ENCODE measurements at places on chromosomes 2 and 18. TPM values are rescaled to one million over a fixed set of nuclear protein-coding genes. Genes with fewer than 3 reads are reported as not detected.

GRCh38 chr2:47842846-47843245 lies 59.9 kb downstream of the MSH6 start:
- H3K4me1 ChIP-seq = no peaks in the 10 kb centered on the region
- no peak overlapping the region for H3K27ac ChIP-seq
- no peak for DNase-seq
- no peak overlapping the region for H3K4me3 ChIP-seq

DNA sequence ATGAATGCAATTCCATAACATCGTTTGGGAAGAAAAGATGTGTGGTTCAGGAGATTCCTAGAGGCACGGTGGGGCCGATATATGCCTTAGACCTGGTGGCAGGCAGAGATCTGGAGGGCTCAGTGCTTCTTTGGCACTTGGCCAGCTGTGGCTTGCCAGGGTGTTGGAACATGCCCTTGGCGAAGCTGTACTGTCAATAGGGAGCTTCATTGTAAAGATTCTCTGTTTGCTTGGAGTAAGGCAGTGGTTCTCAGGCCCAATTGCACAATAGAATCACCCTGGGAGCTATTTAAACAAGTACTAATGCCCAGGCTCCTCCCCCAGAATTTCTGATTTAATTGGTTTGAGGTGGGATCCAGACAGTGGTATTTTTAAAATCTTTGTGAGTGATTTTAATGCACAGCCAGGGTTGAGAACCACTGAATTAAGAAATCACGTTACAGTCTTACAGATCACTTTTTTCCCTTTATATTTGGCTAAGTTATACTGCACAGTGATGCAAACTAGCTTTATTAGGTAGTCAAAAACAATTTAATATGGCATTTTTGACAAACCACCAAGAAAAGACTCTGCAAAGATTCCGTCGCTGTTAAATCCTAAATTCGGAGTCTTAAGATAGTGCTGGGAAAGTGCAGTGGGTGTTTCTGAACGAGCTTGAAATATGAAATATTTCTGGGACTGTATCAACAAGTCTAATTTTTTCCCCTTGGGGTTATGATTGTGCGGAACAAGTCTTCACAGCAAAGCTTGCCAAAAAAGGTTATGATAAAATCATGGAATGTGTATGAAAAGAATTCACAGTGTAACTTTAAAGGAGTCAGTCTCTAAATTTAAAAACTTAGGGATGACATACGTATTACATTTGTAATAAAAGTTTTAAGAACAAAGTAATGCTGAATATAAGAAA lies 78.0 kb downstream of the CRIM1 start:
- DNase-seq = no peak
- H3K4me1 ChIP-seq = no peaks in the 10 kb centered on the region
- no peaks in the 10 kb centered on the region for H3K36me3 ChIP-seq
- H3K27me3 ChIP-seq = no peaks in the 10 kb centered on the region

DNA sequence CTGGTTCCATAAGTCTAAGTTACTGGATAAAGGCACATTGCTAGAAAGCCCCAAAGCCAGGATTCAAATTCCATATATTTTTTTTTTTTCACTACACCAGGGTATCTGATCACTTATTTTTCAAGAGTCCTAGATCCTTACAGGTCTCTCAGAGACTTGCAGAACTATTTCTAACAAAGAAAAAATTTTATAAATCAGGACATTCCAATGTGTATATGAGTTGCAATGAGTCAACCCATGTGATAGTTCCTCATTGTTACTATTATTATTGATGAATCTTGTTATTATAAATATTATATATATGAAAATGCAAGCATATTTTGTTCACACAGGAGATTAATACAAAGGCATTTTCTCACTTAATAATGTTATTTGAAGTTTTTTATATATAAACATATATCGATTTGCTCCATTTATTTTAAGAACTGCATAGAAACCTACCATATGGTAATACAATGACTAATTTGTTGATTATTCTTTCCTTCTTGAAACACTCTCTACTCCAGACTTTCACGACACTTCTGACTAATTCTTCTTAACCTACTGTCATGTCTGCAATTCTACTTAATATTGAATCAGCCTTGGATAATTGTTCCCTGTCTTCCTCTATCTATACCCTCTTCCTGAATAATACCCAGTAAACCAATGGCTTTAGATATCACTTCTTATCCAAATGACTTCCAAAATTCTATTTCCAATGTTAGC lies 968.4 kb upstream of the NRXN1 start:
- no peak overlapping the region for H3K27ac ChIP-seq
- no peaks in the 10 kb centered on the region for H3K36me3 ChIP-seq
- no peaks in the 10 kb centered on the region for H3K27me3 ChIP-seq
- DNase-seq = no peak

The POTEE gene
- not detected for total RNA-seq

- peak; percentile 64 for DNase-seq
- no peaks in the 10 kb centered on the region for H3K27me3 ChIP-seq
- H3K4me3 ChIP-seq = peak overlapping the region; percentile 61
- no peaks in the 10 kb centered on the region for H3K4me1 ChIP-seq
- peak overlapping the region; percentile 66 for H3K27ac ChIP-seq
- no peaks in the 10 kb centered on the region for H3K36me3 ChIP-seq
Measured at GRCh38 chr2:101152272-101153076, 1.3 kb upstream of the TBC1D8 start.

The GREB1 gene
- 3.4 TPM for total RNA-seq

DNA sequence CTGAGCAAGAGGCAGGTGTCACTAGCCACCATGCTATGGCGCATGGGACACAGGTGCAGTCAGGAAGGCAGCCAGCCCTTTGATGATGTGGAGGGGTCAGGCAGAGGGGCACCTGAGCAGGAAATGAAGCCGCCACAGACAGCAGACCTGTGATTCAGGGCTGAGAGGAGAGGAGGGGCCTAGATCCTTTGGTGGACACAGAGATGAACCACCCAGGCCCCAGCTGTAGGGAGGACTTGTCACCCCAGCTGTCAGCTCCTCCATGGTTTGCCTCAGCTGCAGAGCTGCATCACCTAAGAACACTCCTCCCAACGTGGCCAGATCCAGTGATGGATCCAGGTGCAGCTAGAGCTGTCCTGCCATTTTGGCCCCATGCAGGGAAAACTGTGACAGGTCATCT lies 11.6 kb downstream of the ASB18 start:
- H3K4me1 ChIP-seq = no peaks in the 10 kb centered on the region
- no peaks in the 10 kb centered on the region for H3K27me3 ChIP-seq
- H3K4me3 ChIP-seq = no peak overlapping the region
- H3K36me3 ChIP-seq = no peaks in the 10 kb centered on the region
- DNase-seq = no peak

GRCh38 chr2:34602262-34602661 lies 1003.2 kb upstream of the FAM98A start:
- no peak overlapping the region for H3K27ac ChIP-seq
- H3K27me3 ChIP-seq = no peaks in the 10 kb centered on the region
- DNase-seq = no peak
- no peak overlapping the region for H3K4me3 ChIP-seq
- H3K4me1 ChIP-seq = no peaks in the 10 kb centered on the region
- H3K36me3 ChIP-seq = no peaks in the 10 kb centered on the region

GRCh38 chr2:51903728-51904127 lies 871.8 kb upstream of the NRXN1 start:
- no peak overlapping the region for H3K27ac ChIP-seq
- no peaks in the 10 kb centered on the region for H3K4me1 ChIP-seq
- no peaks in the 10 kb centered on the region for H3K27me3 ChIP-seq
- H3K36me3 ChIP-seq = no peaks in the 10 kb centered on the region
- DNase-seq = no peak

- no peak overlapping the region for H3K27ac ChIP-seq
- no peaks in the 10 kb centered on the region for H3K27me3 ChIP-seq
- H3K4me1 ChIP-seq = no peaks in the 10 kb centered on the region
- no peak overlapping the region for H3K4me3 ChIP-seq
- H3K36me3 ChIP-seq = no peaks in the 10 kb centered on the region
Measured at GRCh38 chr18:63095768-63096167, 223.8 kb downstream of the BCL2 start.

- no peaks in the 10 kb centered on the region for H3K36me3 ChIP-seq
- H3K4me3 ChIP-seq = peak overlapping the region; percentile 76
- H3K27ac ChIP-seq = peak overlapping the region; percentile 75
- peaks cover 6% of the 10 kb centered on the region for H3K4me1 ChIP-seq
- DNase-seq = peak; percentile 87
- no peaks in the 10 kb centered on the region for H3K27me3 ChIP-seq
Measured at GRCh38 chr2:171160956-171161740, 455 bp upstream of the TLK1 start.

GRCh38 chr2:24828238-24828996 lies 35.2 kb downstream of the CENPO start:
- no peak overlapping the region for H3K4me3 ChIP-seq
- H3K4me1 ChIP-seq = no peaks in the 10 kb centered on the region
- peak; percentile 23 for DNase-seq

- no peaks in the 10 kb centered on the region for H3K4me1 ChIP-seq
Measured at GRCh38 chr18:43680096-43680495, 402.8 kb upstream of the SYT4 start.

GRCh38 chr18:46466234-46467160 lies 190.5 kb downstream of the LOXHD1 start:
- no peak for DNase-seq
- no peak overlapping the region for H3K27ac ChIP-seq
- no peaks in the 10 kb centered on the region for H3K27me3 ChIP-seq
- no peaks in the 10 kb centered on the region for H3K4me1 ChIP-seq

- no peak overlapping the region for H3K4me3 ChIP-seq
- H3K27ac ChIP-seq = no peak overlapping the region
- DNase-seq = no peak
- peaks cover 5% of the 10 kb centered on the region for H3K36me3 ChIP-seq
- no peaks in the 10 kb centered on the region for H3K27me3 ChIP-seq
- no peaks in the 10 kb centered on the region for H3K4me1 ChIP-seq
Measured at GRCh38 chr18:76928179-76928868, 106.0 kb downstream of the ZNF236 start.

The CGREF1 gene
- total RNA-seq = 22.6 TPM

- no peaks in the 10 kb centered on the region for H3K4me1 ChIP-seq
- H3K27me3 ChIP-seq = no peaks in the 10 kb centered on the region
- no peak overlapping the region for H3K27ac ChIP-seq
- no peak for DNase-seq
- H3K36me3 ChIP-seq = no peaks in the 10 kb centered on the region
Measured at GRCh38 chr2:58501371-58502160, 260.4 kb upstream of the FANCL start.

- no peaks in the 10 kb centered on the region for H3K27me3 ChIP-seq
- no peak overlapping the region for H3K27ac ChIP-seq
- H3K4me3 ChIP-seq = no peak overlapping the region
- no peak for DNase-seq
- no peaks in the 10 kb centered on the region for H3K36me3 ChIP-seq
- H3K4me1 ChIP-seq = no peaks in the 10 kb centered on the region
Measured at GRCh38 chr2:187169864-187170263, 278.2 kb downstream of the CALCRL start.

The MBP gene
- 28.3 TPM for total RNA-seq

GRCh38 chr2:234678711-234679110 lies 181.8 kb upstream of the ARL4C start:
- H3K27me3 ChIP-seq = no peaks in the 10 kb centered on the region
- peaks cover 5% of the 10 kb centered on the region for H3K4me1 ChIP-seq
- H3K4me3 ChIP-seq = no peak overlapping the region
- no peak for DNase-seq
- no peak overlapping the region for H3K27ac ChIP-seq

DNA sequence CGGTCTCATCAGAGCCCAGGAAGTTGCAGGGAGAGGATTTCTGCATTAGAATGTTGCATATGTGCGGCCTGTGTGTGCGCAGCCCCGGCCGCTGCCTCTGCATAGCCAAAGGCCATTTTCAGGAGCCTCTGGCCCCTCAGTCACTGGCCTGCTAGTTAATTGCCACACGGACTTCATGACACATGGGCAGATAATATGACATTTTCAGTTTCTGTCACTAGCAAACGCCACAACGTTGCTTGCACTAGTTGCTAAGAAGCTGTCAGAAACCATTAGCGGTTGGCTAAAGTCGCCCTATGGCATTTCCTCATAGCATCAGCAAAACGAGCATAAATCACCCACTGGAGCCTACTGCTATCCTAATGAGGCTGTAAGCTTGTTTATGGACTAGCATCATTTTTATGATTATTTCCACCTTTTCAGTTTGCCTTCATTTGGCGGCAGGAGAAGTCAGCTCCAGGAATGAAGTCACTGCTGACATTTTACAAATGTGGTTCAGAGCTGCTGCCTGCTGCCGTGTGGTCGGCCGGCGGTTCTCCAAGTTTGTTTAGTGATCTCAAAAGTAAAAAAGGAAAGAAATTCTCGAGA lies 73.7 kb downstream of the MEIS1 start:
- H3K27ac ChIP-seq = no peak overlapping the region
- no peaks in the 10 kb centered on the region for H3K4me1 ChIP-seq
- no peaks in the 10 kb centered on the region for H3K36me3 ChIP-seq
- DNase-seq = no peak

Data from right lobe of liver (tissue), 6 donors.